ENCODE measurements at places on chromosomes 5 and 9.

DNA sequence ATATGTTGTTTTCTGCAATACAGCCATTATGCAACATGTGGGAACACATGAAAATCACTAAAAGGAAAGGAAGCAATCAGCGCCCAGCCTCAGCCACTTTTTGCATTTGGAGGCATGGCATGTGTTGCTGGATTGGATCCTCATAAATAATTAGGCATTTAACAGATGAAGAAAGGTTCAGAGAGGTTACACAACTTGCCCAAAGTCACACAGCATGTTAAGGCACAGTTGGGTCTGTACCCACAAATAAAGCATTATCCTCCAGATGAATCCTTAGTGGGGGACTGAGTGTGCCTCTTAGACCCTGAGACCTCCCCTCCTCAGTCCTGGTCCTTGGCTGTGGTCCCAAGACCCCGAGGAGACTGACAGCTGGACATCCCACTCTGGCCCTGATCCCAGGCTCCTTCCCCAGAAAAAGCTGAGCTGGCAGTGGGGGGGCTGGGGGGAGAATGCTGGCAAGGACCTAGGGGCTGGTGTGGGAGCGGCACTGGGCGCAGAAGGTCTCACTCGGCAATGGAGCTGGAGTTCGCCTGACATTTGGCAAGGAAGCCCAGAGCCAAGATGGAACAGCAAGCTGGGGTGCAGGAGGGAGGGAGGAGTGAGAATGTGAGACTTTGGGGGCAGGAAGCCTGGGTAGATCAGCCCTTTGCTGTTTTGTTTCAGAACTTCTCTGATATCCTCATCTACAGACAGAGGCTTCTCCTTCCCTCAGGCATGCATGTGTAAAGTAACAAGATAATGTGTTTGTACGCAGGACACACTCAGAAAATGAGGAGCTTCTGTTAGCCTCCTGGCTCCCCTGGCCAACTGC, 6.9 kb upstream of the AKNA start:
- no peak for DNase-seq

- DNase-seq, result no peak
These were observed 19.6 kb upstream of the CNOT6 start for GRCh38 chr5:180474569-180474968.

GRCh38 chr5:113142186-113142585, 165.6 kb downstream of the DCP2 start:
- DNase-seq, result no peak

- DNase-seq, result no peak
These were observed 40.9 kb downstream of the CPEB4 start for GRCh38 chr5:173928871-173929574.

DNA sequence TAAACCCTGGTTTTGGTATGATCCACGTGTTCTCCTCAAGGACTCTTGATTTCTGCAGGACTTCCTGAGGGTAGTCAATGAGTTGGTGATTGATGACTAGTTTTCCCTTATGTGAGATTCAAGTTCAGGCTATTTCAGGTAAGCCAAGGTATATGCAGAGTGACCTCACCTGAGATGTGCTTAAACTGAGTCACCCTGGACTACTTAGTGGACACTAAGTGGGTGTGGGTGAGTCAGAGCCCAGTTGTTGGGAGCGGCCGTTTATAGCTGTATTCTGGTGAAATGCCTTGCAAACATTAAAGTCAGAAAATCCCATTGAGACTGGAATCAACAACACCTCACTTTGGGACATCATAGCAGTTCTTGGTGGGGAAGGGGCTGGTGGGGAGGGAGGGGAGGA, 62.9 kb downstream of the SLC28A3 start:
- no peak for DNase-seq

GRCh38 chr5:91061946-91062562, 321.1 kb downstream of the ARRDC3 start:
- DNase-seq, result no peak

- DNase-seq, result no peak
These were observed 438.3 kb downstream of the DIRAS2 start for GRCh38 chr9:90204128-90204831.

GRCh38 chr9:18347386-18348082, 126.4 kb upstream of the ADAMTSL1 start:
- DNase-seq, result no peak

- no peak for DNase-seq
These were observed 7.0 kb upstream of the C9 start for GRCh38 chr5:39371367-39371635.

Data from stimulated activated CD4-positive, alpha-beta T cell treated with anti-CD3 and anti-CD28 coated beads, Interleukin-4, amount 100 ng/mL, for 48 hours (primary cell).